ENCODE measurements at places on chromosomes 4 and X.
A peak's percentile ranks its signal among the peaks of the same experiment; 100 is the strongest.

DNA sequence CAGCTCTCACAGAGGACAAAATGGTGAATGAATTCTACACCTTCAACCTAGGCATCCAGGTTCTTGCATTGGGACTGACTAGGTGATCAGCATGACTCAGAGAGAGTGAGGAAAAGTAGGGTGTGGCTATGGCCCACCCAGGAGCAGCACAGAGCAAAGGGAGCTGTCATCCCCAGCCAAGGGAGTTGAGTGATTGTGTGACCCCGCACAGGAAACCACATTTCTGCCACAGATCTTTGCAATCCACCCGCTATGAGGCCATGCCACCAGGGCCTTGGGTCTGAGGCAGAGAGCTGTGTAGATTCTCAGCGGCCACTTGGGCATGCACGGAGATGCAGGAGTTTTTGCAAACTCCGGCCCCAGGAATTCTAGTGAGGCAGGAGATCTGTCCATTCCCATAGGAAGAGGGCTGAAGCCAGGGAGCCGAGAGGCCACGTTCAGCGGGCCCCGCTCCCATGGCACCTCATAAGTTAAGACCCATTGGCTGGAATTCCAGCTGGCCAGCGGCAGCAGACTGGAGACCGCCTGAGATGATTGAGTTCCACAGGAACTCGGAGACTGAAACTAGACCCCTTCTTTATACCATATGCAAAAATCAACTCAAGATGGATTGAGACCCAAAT lies 75.9 kb downstream of the NAA11 start:
- no peak for DNase-seq

DNA sequence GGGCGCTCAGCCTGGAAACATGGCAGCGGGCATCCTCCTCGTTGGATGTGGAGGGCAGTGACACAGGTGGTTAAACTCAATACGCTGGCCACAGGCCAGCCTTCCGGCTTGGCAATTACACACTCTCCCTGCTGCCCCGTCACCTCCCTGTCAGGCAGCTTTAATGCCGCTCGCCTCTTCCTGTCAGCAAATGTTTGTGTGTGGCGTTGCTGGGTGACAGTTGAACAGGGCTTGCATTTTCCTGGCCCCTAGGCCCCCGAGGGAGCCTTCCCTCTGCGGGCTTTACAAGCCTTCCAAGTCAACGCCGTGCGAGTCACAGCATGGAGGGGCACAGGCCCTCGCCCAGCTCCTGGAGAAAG lies 620.0 kb downstream of the BCOR start:
- DNase-seq = no peak

DNA sequence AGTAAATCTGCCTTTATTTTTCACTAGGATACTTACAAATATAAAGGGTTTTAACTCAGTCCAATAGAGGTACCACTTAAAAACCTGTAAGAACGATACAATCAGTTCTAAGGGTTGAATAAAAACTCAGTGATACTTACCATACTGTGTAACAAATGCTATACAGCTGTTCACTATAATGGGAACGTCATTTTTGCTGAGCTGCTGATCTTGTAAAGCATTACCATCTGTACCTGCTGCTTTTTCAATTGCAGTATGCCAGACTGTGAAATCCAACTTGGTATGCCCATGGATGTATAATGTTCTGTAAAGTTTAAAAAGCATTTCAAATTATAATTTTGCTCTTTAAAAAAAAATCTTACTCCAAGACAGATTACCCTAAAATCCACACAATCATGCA lies 111.2 kb downstream of the ARAP2 start:
- DNase-seq = no peak

GRCh38 chr4:2785613-2786012 lies 7.3 kb upstream of the SH3BP2 start:
- DNase-seq = peak; percentile 75

DNA sequence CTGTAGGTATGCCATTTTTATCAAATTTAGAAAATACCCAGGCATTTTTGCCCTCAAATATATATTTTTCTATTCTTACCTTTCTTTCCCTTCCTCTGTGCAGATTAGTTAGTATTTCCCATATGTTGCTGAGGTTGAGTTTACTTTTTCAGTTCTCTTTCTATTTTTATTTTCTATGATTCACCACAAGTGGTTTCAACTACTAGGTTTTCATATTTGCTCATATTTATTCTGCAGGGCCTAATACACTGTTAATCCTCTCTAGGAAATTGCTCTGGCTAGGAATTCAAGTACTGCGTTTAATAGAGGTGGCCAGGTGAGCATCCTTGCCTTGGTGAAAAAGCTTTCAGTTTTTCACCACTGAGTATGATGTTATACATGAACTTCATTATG lies 1535.3 kb upstream of the PCDH10 start:
- no peak for DNase-seq

- no peak for DNase-seq
These were observed 390.6 kb downstream of the GPM6A start for GRCh38 chr4:175421506-175421905.

- peak; percentile 5 for DNase-seq
These were observed 154.6 kb downstream of the EVC2 start for GRCh38 chr4:5553801-5554200.

DNA sequence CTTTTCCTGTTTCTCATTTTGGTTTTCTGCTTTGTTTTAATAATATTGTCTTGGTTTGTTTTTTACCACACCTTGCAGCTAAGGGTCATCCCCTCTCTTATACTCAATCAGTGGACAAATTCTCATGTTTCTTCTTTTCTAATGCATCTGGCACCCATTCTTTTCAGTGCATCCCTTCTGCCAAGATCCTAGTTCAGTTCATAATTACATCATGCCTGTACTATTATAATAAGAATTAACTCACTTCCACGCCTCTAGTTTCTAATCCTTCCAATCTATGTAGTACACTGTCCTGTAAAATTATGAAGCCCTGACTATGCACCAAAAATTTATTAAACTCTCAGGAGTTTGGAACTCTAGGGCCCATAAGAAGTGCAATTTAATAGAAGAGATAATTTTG lies 126.1 kb downstream of the FAT4 start:
- DNase-seq = no peak

DNA sequence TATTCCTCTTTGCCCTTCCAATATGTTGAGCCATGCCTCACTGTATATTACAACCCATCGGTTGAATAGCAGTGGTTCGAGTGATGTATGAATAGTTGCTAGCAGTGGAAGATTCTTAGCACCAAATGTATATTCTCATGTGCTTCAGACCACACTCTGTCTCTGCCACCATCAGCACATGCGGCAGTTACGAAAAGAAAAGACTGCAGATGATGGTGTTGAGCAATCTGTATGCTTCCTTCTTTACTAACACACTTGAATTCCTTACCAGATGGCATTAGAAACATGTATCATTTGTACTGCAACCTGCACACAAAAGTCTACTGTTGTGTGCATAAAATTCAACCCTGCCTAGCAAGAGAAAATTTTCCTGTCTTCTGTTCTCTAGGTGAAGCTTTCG lies 214.6 kb downstream of the ENOX2 start:
- DNase-seq = no peak

GRCh38 chrX:130606425-130606824 lies 204.6 kb downstream of the RBMX2 start:
- no peak for DNase-seq
